ENCODE measurements at places on chromosomes 3 and 15. TPM values are rescaled to one million over a fixed set of nuclear protein-coding genes. Genes with fewer than 3 reads are reported as not detected.

The IL20RB gene
- 1.7 TPM for total RNA-seq

DNA sequence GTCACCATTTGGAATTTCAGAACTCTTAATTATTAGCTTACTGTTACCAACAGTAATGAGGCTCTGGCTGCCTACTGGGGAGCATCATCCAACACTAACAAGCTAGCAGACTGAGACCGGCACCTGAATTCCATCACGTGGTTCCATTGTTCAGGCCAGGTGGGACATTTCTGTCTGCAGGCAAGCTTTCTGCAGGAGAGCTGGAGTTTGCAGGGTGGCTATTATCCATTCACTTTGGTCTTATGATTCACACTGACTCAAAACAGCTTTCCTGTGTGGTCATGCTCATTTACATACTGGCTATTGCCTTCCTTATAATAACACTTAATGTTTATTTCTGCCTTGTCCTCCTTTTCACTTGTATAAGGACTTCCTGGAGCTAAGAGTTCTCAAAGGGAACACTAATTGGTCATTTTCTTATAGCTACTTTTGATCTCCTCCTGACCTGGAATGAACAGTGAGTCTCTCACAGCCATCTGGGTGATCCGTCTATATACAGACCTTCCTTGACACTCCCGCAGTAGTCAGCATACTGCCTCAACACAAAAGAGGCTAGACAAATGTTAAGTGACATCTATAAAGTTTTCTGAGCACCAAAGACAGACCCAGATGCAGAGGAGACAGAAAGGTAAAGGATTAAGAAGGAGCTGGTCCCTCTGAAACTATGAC, 695.4 kb downstream of the FHIT start:
- peak; percentile 96 for ATAC-seq

The ARF4 gene
- total RNA-seq: 750 TPM

DNA sequence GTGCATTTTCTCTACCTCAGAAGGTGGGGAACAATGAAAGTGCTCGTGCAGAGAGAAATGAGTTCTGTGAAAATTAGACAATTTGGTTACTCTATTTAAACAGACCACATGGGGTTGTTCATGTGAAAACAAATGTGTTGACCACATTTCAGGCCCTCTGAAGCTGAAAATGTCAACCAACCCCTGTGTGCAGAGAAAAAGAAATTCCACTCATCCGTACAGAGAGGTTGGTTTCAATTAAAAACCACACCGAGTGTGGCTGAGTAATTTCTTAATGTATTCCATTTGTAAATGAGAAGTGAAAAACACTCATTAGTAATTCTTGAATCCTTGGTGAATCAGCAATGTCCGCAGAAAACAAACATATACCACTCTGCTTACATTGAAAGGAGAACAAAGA, 46.9 kb upstream of the SLC7A14 start:
- ATAC-seq: peak; percentile 72

- ATAC-seq: no peak
These were observed 60.4 kb upstream of the CA12 start for GRCh38 chr15:63442080-63442479.

GRCh38 chr3:179088306-179088705, 16.7 kb upstream of the ZMAT3 start:
- no peak for ATAC-seq

GRCh38 chr15:69513450-69513960, 60.9 kb downstream of the RPLP1 start:
- no peak for ATAC-seq

The GOLGA6B gene
- total RNA-seq: not detected
